ENCODE measurements at places on chromosomes 1 and 21.

DNA sequence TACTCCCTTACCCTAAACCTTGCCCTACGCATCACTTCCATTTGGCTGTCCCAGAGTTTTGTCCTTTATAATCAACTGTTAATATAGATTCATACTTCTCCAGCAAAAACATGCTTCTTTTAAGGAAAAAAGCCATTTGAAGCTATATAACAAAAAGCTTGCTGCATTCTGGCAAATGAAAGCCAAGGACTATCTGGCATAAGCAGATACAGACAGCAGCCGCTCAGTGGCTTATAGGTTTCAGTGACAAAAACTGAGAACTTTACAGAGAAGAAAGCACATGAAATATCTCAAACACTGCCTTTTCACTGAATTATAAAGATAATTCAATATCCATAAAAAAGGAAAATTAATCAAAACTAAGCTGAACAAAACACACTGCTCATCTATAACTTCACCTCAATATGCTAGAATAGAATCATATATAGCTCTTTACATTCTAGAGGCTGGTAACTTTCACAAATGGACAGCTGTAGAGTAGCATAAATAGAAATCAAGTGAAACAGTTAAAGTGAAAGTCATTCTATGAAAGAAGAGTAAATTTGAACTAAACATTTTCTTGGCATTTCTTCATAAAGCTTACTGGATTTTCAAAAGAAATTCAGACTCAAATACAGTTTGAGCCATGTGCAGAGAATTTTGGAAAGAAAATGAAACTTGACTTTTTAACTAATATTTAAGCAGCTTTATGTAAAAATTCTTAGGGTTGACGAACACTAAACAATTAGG is 19.6 kb downstream of the CDC42BPA start:
- DNase-seq: no peak

- DNase-seq: no peak
Observed at GRCh38 chr1:169325117-169325516, 42.5 kb downstream of the NME7 start.

- DNase-seq: no peak
Observed at GRCh38 chr1:9626201-9626608, 25.3 kb upstream of the PIK3CD start.

- DNase-seq: no peak
Observed at GRCh38 chr1:62111084-62111483, 83.6 kb upstream of the L1TD1 start.

DNA sequence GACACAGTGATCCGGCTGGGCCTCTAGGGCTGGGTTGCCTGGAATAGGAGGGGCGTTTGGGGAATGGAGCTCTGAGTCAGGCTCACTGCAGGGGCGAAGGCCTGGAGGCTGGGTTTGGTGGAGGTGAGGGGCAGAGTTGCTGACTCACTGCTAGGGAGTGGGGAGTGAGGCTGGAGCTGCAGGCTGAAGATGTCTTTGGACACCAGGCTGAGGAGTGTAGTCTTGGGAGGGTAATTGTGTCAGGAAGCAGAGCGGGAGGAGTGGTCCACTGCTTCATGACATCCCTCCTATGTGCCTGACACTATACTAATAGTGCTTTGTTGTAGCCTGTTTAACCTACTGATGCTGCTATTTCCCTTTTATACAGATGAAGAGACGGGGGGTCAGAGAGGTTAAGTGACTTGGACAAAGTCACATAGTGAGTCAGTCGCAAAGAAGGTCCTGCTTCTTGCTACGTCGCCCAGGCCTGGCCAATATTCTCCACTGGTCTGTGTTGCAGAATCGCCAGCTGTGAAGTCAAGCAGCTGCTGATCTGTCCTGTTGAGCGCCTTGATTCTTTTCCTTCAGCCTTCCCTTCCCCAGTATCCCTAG is 13.6 kb downstream of the ACTL8 start:
- DNase-seq: peak; percentile 62

DNA sequence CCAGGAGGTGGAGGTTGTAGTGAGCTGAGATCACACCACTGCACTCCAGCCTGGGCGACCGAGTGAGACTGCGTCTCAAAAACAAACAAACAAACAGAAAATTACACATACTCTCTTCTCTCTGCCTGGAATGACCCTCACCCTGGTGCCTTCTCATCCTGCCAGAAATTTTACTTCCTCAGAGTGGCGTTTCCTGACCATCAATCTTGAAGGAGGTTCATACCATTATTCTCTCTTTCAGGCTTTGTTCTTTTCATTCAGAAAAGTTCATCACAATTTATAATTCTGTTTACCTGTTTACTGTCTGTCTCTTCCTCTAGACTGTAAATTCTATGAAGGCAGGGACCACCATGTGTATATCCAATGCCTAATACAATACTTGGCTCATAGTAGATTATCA is 79.3 kb downstream of the RPS6KA1 start:
- DNase-seq: peak; percentile 5

GRCh38 chr21:44428281-44428960 is 26.9 kb upstream of the LRRC3 start:
- no peak for DNase-seq

- DNase-seq: no peak
Observed at GRCh38 chr21:44347911-44348451, 5.4 kb upstream of the TRPM2 start.

DNA sequence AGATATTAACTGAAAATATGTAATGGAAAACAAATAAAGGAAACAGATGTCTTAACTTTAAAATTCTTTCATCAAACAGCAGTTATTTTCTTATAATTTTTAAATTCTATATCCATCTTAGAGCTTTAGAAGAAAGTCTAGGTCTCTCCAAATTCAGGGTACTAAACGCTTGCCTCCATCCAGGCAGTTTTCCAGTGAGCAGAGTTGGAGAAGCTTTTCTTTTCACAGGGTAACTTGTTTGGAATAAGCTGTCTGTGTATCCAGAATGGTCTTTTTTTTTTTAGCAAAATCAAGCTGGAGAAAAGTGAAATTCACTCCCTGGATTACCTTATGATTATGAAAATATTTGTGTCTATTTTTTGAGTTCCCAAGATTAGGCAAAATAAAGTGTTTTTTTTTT is 88.6 kb downstream of the DDAH1 start:
- no peak for DNase-seq

DNA sequence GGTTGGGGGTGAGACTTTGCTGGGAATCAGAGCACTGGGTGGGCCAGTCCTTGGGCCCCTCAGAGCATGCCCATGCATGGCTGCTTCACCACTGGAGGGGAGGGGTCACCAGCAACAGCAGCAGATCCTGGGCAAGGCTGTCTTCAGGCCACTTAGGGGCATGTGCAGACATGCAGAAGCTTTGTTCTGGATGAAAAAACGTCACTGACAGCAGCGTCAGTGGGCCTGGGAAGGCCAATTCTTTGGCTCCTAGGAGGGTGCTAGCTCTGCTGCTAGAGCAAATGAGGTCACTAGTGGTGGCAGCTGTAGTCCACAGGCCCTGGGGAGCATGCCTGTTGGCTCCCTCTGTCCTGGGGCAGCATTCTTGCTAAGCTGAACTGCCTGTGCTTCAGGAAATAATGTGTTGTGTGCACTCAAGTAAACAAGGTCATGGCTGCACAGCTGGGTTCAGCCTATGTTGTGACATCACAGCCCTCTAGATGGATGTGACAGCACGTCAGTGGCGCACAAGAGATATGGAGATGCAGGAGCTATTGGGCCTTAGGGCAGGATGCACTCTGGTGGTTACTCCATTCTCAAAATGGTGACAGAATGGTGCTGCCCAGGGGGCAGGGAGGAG is 27.0 kb downstream of the ZC3H11B start:
- DNase-seq: no peak

DNA sequence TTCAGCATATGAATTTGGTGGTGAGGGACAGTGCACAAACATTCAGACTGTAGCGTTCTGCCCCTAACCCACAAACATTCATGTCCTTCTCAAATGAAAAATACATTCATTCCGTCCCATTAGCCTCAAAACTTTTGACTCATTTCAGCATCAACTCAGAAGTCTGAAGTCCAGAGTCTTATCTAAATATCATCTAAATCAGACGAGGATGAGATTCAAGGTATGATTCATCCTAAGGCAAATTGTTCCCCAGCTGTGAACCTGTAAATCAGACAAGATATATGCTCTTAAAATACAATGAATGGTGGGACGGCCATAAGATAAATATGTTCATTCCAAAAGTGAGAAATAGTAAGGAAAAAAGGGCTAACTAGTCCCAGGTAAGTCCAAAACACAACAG is 1195.6 kb upstream of the ADGRL4 start:
- no peak for DNase-seq

DNA sequence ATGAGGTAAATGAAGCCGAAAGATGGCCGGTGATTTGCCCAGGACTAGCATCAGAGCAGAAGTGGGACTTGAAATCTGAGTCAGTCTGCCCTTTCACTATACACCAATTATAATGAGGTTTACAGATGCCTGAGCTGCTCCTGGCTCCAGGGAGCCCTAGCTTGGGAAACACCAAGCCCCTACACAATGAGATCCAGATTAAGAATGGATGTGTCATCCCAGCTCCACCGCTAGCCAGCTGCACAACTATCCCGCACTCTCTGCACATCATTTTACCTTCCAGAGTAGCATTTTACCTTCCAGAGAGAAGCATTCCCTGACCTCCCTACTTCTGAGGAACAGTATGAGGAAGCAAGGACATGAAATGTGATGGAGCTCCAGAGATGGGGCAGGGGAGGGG is 27.0 kb downstream of the SERTAD4 start:
- DNase-seq: peak; percentile 19

DNA sequence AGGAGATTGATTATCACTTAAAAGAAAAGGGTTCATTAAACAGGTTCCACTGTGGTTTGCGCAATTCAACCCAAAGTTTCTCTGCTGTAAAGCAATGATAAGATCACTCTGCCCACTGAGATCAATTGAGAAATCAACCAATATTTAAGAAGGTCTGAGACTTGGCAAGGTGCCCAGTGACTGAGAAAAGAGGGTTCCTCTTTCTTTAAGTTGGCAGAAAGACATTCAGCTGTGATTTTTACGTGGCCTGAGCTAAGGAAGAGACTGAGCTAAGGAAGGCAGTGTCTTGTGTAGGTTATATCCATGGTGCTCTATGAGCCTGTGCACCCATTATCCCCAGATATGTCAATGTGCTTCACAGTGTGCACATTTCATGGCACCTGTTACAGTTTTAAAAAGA is 344.1 kb downstream of the DISC1 start:
- DNase-seq: no peak

DNA sequence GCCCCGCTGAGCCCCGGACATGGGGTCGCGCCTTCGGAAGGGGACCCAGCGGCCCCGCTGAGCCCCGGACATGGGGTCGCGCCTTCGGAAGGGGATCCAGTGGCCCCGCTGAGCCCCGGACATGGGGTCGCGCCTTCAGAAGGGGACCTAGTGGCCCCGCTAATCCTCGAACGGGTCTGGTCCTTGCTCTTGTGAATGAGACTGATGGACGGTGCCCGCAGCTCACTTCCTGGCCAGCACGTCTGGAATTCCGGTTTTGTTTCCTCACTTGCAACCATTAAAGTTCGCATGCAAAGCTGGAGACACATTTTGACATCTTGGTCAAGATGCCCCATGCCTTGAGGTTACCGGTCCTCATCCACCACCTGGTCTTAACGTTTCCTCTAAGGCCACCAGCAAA is 5.6 kb downstream of the WRAP73 start:
- no peak for DNase-seq

GRCh38 chr1:246687002-246687401 is 37.2 kb upstream of the SCCPDH start:
- no peak for DNase-seq
